Stimulated activated naive B cell treated with anti-CD40 and anti-IgM and Interleukin-4, amounts not matched to agents 10 μg/mL and 1 μg/mL and 100 μg/mL, for 72 hours (primary cell): ENCODE measurements at places on chromosomes 13 and 19.

- DNase-seq, result no peak
These were observed 413.6 kb downstream of the HS6ST3 start for GRCh38 chr13:96503481-96503880.

- no peak for DNase-seq
These were observed 66.8 kb downstream of the TDRD3 start for GRCh38 chr13:60463787-60464186.

GRCh38 chr13:20294497-20294896, 62.4 kb upstream of the GJB6 start:
- no peak for DNase-seq

DNA sequence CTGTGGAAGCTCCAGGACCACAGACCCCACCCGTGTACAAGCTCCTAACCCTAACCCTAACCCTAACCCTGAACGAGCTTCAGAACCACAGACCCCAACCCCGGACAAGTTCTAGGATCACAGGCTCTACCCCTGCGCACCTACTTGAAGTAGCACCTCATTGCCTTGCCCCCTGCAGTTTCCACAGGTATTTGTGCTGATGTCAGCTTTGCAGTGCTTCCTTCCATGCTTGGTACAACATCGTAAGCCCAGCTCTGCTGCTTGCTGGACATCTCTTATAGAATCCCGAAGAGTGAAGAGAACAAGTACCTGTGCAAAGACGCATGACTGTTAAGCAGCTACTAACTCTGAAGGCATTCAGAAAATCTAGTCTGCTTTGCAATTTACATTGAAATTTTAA, 20.7 kb upstream of the CDC16 start:
- no peak for DNase-seq

DNA sequence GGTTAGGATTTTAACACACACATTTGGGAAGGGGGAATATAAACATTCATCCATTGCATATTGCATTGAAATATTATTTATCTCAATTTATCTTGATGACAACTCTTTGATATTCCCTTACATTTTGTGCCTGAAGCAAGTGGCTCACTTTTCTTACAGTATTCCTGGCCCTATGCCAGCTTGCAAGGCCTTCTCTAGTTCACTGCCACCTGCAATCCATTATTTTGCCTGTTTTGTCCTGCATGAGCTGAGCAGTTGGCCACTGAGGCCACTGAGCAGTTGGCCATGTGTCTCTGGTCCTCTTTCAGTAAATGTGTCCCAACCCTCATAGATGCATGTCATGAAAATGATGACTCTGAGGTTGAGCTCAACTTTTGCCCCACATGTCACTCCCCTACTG, 49.8 kb downstream of the CBY2 start:
- no peak for DNase-seq

DNA sequence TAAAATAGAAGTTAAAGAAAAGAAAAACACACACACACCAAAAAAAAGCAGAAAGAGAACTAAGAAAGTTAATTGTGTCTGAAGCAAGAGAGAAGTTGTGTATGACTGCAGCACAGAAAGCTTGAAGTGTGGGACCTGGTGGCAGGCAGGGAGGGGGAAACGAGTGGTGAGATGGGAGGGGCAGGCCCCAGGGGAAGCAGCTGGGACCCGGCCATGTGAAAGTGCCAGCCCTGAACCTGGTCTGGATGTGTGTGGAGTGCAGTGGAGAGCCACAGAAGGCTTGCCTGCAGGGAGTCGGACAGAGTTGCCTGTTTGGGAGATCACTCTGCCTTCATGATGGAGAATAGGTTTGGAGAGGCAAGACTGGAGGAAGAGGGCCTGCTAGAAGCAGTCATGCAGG, 199.0 kb downstream of the GGACT start:
- DNase-seq, result no peak

- DNase-seq, result no peak
These were observed 366.8 kb downstream of the DLEU7 start for GRCh38 chr13:50476577-50477285.

GRCh38 chr13:66675620-66676019, 554.5 kb downstream of the PCDH9 start:
- DNase-seq, result no peak

DNA sequence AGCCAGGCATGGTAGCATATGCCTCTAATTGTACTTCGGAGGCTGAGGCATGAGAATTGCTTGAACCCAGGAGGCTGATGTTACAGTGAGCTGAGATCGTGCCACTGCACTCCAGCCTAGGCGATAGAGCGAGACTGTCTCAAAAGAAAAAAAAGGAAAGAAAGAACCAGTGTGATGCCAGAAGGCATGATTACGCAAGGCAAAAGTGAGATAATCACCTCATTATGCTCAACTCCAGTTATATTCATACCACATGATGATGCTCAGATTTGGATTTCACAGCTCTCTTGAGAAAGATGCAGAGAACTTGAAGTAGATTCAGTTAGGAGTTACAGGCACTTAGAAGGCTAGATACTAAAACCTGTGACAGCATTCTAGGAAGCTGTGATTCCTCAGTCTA, 21.8 kb downstream of the RCBTB1 start:
- no peak for DNase-seq

- no peak for DNase-seq
These were observed 178.8 kb downstream of the KCTD12 start for GRCh38 chr13:76707360-76707759.

- no peak for DNase-seq
These were observed 18.0 kb downstream of the PIP5K1C start for GRCh38 chr19:3682286-3682685.

- no peak for DNase-seq
These were observed 9.0 kb downstream of the LSM14A start for GRCh38 chr19:34181111-34181864.

- DNase-seq, result peak; percentile 8
These were observed 8.6 kb upstream of the CEACAM6 start for GRCh38 chr19:41746593-41747227.

- DNase-seq, result no peak
These were observed 1.4 kb downstream of the ECH1 start for GRCh38 chr19:38830039-38830733.

DNA sequence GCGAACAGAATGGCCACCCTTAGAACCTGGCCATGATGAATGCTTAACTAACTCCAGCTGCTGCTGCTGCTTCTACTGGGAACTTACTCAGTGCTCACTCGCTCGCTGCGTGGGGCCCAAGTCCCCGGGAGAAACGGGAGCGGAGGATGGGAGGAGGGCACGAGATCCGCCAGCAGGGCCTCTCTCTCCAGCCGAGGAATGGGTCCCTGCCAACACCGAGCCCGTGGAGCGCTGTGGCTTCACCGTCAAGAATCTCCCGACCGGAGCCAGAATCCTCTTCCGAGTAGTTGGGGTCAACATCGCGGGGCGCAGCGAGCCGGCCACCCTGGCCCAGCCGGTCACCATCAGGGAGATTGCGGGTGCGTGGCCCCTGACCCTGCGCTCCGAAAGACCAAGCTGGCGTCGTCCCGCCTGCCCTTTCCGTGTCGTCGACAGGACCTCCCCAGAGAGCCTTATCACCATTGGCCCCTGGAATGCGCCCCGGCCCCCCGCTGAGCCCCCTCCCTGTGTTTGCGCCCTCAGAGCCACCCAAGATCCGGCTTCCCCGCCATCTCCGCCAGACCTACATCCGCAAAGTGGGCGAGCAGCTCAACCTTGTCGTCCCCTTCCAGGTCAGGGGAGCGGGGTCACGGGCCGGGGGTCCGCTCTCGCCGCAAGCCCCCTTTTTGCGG, 17.8 kb upstream of the EMC10 start:
- DNase-seq, result no peak

DNA sequence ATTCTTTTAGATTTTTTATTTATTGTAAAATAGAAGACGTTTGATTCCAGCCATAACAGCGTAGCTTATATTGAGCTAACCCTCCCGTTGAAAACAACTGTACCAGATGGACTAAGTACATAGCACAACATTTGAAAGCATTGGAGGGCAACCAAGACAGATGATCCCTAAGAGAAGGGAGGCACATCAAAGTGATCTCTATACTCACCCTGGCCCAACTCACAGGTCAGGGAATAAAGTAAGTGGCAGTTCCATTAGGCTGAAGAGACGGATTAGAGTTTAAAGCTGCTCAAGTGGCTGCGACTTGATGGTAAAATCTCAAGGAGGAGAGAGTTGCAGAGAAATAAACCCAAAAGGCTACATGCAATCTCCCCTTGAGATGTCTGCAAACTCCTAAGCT, 65.1 kb upstream of the ITM2B start:
- DNase-seq, result no peak

DNA sequence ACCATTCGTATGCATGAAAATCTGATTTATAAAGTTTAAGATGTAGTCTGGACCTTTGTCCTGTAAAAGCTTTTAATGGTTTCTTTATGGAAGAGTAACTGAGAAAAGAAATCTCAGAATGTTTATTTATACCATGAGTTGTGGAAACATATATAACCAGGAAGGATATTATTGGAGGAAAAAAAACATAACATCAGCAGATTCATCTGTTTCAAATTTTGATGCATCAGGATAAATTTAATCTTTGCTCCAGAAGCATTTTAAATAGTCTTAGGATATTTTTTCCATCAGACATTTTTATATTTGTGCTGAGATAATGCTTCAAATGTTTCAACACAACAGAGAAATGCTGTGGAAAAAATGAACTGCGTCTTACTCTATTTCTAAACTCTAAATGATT, 31.2 kb upstream of the CSNK1A1L start:
- DNase-seq, result no peak

GRCh38 chr19:45056831-45057230, 18.0 kb downstream of the CLASRP start:
- DNase-seq, result no peak
